Left colon (tissue), 2 donors: ENCODE measurements at places on chromosomes 3 and 15. TPM values are rescaled to one million over a fixed set of nuclear protein-coding genes. Genes with fewer than 3 reads are reported as not detected.

- no peak for DNase-seq
These were observed 55.8 kb downstream of the POLR2M start for GRCh38 chr15:57762302-57762701.

GRCh38 chr3:83890039-83890762 lies 1068.6 kb upstream of the CADM2 start:
- DNase-seq = no peak

- DNase-seq = no peak
These were observed 103.9 kb upstream of the BCL6 start for GRCh38 chr3:187849016-187849654.

DNA sequence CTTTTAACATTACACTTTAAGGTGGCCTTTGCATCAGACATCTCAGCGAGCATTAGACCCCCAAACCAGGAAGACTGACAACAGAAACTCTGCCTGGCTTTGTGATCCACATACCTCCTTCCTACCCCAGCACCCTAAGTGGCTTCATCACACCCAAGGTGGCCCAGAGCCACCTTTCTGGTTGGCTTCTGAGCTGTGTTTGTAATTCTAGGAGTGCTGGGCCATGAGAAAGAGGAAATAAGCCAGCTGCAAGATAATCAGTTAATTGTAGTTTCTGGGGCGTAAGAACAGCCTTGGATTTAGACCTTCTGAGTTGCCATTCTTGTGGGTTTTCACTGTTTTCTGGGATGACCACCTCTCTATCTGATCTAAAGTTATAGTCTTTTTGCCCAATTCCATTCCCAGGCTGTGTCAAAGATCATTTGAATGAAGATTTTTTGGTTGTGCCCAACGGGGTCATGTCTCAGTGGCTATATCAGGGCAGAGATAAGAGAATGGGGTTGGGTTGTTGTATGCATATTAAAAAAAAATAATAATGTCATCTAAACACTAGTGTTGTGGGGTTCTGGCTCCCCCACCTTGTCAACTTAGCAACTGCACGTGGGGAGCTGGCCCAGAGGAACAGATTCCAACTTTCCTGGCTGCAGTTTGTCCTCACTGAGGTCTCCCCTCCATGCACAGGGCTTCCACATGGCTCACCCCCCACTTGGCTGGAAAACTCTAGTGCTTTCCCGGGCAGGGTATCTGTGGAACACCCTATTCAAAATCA lies 234.8 kb upstream of the WNT5A start:
- peak; percentile 28 for DNase-seq

GRCh38 chr3:17387108-17387507 lies 355.3 kb downstream of the TBC1D5 start:
- DNase-seq = no peak

- DNase-seq = peak; percentile 43
These were observed 106.5 kb upstream of the CMC1 start for GRCh38 chr3:28134792-28135375.

DNA sequence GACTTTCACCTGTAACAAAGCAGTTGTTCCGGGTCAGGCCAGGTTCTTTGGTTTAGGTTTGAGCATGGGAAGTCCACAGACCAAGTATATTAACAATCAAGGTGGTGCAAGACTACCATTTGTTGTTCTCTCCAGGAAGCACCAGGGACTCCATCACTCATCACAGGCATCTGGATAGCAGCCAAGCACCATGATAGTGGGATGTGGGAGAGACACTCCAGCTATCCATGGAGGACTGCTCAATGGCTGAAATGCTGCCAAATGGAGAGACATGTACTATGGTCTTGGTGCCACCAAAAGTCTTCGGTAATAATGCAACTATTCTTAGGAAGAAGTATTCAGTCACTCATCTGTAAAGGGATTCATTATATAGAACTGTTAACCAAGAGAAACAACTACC lies 143.0 kb downstream of the TNIK start:
- no peak for DNase-seq

DNA sequence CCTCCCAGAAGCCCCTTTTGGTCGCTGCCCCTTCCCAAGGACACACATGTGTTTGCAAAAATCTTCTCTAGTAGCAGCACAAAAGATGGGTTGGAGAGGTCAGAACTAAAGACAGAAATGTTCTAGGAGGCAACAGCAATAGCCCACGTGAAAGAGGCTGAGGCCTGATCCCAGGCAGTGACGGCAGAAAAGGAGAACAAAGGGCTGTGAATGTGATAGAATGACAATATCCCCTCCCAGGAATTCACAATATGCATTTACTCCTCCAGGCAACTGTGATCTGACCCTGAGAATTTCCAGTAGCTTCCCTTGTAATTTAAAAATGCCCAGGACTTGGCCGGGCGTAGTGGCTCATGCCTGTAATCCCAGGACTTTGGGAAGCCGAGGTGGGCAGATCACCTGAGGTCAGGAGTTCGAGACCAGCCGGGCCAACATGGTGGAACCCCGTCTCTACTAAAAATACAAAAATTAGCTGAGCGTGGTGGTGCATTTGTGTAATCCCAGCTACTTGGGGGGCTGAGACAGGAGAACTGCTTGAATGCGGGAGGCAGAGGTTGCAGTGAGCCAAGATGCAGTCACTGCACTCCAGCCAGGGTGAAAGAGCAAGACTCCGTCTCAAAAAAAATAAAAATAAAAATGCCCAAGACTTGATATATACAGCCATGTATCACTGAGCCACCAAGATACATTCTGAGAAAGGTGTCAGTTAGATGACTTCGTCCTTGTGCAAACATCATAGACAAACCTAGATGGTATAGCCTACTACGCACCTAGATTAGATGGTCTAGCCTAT lies 43.6 kb upstream of the PIAS1 start:
- DNase-seq = no peak

LRRC49 gene
- total RNA-seq = 3.0 TPM
